Kidney (tissue), 22 donors: ENCODE measurements at places on chromosomes 3 and 15. TPM values are rescaled to one million over a fixed set of nuclear protein-coding genes. Genes with fewer than 3 reads are reported as not detected.

DNA sequence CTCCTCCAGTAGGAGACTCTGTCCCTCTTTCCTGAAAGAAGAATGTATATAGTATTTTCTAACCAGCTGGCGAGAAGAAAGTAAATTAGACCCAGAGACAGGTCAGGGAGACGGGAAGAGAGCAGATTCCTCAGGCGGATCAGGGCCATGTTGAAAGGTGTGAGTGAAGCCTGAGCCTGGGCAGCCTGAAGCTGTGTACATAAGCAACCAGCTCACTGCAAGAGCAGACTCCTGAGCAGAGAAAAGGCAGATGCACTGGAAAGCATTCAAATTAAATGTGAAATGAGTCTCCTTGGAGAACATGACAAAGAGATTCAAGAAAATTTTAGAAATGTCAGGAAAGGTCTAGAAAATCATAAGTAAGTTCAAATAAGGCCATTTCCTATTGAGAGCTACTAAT is 165.8 kb downstream of the GOLIM4 start:
- DNase-seq = no peak

PPP1R14D gene
- total RNA-seq = not detected

- no peak for DNase-seq
These were observed 641.1 kb upstream of the NAALADL2 start for GRCh38 chr3:174218016-174218415.

HTR3E gene
- not detected for total RNA-seq

GRCh38 chr3:195259154-195259474 is 11.8 kb downstream of the XXYLT1 start:
- no peak for DNase-seq

- DNase-seq = no peak
These were observed 6.1 kb downstream of the SHF start for GRCh38 chr15:45181491-45182285.

ZNF660 gene
- total RNA-seq = 5.3 TPM

GRCh38 chr3:3194861-3195260 is 15.4 kb upstream of the CRBN start:
- no peak for DNase-seq

DNA sequence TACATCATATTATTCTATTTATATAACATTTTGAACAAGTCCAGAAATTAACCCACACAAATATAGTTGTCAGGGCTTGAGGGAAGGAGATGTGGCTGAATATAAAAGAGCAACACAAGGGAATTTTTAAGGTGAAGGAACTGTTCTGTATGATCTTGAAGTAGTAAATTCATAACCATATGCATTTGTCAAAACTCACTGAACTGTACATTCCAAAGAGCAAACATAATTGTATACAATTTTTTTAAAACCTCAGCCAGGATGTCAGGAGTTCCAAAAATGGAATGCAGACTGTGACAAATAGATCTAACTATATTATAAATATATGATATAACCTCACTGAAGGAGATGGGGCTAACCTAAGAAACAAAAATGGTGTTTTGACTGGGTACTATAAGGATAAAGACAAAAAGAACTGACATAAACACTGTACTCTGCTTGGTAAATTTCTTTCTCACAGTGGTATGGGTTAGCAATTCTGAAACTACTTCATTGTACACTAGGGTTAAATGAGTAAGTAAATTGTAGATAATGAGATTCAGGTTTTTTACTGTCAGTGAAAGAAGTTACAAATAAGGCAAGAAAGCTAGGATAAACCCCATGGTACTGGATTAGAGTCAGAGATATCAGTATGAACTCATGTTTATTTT is 14.4 kb downstream of the GOLGB1 start:
- no peak for DNase-seq

C2CD4B gene
- total RNA-seq = 4.2 TPM

DNA sequence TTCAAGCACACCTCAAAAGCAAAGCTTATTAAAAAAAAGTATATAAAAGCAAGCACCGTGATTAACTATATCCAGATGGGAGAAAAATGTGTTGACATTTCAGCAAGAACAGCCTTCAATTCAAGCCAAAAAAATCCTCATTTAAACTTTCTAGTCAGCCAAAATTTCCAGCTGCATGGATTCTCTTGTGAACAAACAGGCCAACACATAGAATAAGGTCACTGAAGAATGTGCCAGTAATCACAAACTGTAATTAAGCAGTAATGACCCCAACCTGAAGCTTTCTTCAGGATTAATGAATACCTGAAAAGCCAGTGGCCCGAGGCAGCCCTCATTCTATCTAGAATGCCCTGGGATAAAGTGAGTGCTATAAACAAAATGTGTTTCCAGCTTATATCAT is 130.7 kb upstream of the KCNMB2 start:
- peak; percentile 52 for DNase-seq

- DNase-seq = no peak
These were observed 64.3 kb downstream of the OSTN start for GRCh38 chr3:191263365-191263764.

SLC51A gene
- total RNA-seq = 0.98 TPM

- no peak for DNase-seq
These were observed 26.8 kb upstream of the OCA2 start for GRCh38 chr15:28125673-28126651.

- no peak for DNase-seq
These were observed 63.9 kb downstream of the XXYLT1 start for GRCh38 chr3:195207056-195207455.

GHSR gene
- total RNA-seq = not detected

DNA sequence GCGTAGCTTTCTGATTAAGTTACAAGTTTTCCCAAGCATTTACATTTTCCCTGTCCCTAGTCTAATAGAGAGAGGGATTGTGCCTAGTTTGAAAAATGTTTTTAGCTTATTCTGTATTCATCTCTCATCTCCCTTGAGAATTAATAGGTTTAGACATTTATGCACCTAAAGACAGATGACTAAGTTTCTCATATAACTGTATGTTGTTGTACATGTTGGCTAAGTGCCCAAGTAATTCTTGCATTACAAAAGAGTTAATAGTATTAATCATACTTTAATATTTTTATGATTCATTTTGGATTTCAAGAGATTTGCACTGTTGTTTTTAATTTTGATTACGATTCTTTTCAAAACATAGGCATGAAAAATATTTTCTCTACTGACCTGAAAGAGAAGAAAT is 109.0 kb upstream of the TBL1XR1 start:
- DNase-seq = no peak

DNA sequence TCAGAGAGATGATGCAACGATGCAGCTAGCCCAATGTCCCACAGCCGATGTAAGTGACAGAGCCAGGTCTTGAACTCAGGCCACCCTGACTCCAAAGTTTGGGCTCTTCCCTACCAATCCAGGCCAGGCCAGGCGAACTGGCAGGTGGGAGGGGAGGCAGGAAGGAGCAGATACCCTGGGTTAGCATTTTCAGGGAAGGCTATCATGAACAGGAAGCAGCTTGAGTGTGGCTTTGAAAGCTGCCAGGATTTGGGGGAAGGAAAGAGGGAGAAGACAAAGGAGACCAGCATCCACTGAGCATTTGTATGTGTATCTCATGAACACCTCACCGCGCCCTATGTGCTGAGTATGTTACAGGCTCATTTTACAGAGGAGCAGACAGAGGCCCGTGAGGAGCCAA is 38.8 kb downstream of the LMCD1 start:
- no peak for DNase-seq

GRCh38 chr15:40762919-40763800 is 708 bp upstream of the GCHFR start:
- peak; percentile 92 for DNase-seq

DNA sequence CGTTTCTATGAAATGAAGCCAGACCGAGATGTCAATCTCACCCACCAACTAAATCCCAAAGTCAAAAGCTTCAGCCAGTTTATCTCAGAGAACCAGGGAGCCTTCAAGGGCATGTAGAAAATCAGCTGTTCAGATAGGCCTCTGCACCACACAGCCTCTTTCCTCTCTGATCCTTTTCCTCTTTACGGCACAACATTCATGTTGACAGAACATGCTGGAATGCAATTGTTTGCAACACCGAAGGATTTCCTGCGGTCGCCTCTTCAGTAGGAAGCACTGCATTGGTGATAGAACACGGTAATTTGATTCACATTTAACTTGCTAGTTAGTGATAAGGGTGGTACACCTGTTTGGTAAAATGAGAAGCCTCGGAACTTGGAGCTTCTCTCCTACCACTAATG is 41.9 kb upstream of the TRA2B start:
- no peak for DNase-seq

GRCh38 chr3:55873523-55874254 is 386.6 kb upstream of the WNT5A start:
- no peak for DNase-seq

SST gene
- total RNA-seq = not detected

KCNMB3 gene
- 3.7 TPM for total RNA-seq

GRCh38 chr3:143865302-143865701 is 17.0 kb upstream of the SLC9A9 start:
- DNase-seq = no peak
